Caki2 (cell line): ENCODE measurements at places on chromosomes 11 and 22. TPM values are rescaled to one million over a fixed set of nuclear protein-coding genes. Genes with fewer than 3 reads are reported as not detected.

Gene KIRREL3
- 4.5 and 6.4 TPM in 2 replicates for total RNA-seq

DNA sequence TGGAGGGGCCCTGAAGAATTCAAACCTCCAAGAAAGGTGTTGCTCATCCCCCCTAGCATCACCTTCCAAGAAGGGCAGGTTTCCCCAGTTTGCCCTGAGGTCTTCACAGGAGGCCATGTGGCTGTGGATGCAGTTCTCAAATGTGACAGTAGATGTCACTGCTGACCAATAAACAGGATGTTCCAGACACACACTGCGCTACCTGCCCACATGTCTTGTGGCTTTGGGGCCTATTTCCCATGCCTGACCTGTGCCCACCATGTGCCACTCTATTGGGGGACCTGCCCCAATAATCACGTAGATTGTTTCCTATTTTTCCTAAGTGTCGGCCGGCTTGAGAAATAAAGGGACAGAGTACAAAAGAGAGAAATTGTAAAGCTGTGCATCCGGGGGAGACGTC lies 4.5 kb downstream of the GSTT2 start:
- DNase-seq = no peak

DNA sequence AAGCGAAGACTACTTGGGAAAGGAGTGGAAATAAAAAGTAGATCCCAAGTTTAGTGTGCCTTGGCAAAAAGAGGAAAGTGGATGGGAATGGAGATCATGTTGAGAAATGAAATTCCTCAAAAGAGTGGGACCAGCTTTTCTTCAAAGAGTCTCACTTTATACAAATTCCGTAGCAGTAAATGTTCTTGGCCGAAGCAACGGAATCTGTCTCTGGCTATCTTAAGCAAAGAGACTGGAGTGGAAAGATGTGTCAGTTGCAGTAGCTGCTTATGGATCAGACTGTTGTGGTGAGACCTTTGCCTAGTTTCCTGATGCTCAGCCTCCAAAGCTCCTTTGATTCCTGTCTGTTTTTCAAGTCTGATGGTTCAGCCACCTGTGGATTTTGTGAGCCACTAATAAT lies 73.6 kb downstream of the CSTPP1 start:
- DNase-seq = no peak

- DNase-seq = no peak
These were observed 206.0 kb downstream of the BRD1 start for GRCh38 chr22:49621601-49622210.

DNA sequence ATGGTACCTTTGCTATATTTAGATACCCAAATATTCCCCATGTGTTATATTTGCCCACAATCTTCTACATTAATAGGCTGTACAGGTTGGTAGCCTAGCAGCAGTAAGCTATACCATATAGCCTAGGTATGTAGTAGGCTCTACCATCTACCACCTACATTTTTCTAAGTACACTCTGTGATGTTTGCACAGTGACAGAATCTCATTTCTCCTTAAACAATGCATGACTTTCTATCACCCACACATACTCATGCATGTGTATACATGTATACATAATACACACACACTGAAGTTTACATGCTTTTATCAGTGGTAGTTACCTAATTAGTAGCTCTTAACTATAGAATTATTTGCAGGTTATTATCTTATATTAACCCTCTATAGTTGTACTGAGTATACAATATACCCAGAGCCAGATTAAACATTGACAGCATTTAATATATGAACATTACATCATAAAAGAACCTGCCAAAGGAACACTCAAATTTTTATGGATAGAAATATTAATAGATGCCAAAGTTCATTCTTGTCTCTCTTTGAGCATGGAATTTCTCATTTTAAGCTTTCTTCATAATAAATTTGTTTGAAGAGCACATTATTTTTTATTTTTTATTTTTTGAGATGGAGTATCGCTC lies 51.4 kb downstream of the ELP4 start:
- DNase-seq = no peak

- peak; percentile 23 for DNase-seq
These were observed 12.3 kb downstream of the PIK3IP1 start for GRCh38 chr22:31279821-31280505.

GRCh38 chr22:31084811-31085492 lies 3.8 kb downstream of the SMTN start:
- no peak for DNase-seq

Gene ADAMTS15
- 4.6 and 7.1 TPM in 2 replicates for total RNA-seq

DNA sequence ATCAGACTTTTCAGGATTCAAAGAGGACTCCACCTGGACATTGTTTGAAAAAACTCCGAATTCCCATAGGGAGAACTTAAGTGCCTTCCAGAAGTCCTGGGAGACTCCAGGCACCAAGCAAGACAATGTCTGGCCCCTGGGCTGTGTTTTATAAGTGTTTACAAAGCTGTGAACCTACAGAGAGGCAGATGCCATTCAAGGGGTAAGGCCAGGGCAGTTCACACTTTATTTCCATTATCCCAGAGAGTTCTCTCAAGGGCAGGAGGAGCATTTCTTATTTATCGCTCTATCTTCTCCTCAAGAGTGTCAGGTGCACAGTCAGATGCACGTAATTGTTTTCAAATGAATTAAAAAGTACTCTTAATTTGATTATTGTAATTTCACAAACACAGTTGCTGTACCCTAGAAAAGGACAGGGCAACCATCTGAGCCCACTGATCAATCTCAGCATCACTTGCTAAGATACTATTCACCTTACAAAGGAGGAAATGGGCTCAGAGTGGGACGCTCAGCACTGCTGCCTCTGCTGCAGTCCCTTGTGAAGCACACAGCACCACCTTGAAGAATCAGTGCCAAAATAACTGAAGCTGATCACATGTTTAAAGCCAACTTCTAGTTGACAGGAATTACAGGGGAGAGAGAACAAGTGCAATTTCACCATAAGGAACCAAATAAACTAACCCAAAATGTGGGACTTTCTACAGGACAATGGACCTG lies 35.0 kb downstream of the RASSF10 start:
- DNase-seq = no peak

GRCh38 chr22:49954991-49955580 lies 5.5 kb upstream of the PIM3 start:
- DNase-seq = no peak

Gene SH3BP1
- total RNA-seq = 1.2 and 3.2 TPM in 2 replicates

- no peak for DNase-seq
These were observed 37.8 kb downstream of the PDE2A start for GRCh38 chr11:72636376-72636775.

Gene JAML
- total RNA-seq = not detected in 2 replicates
